NCI-H187 (cell line): ENCODE measurements at places on chromosomes 11 and 22.

- DNase-seq, result no peak
Measured at GRCh38 chr22:40764763-40765441, 54.2 kb downstream of the SLC25A17 start.

DNA sequence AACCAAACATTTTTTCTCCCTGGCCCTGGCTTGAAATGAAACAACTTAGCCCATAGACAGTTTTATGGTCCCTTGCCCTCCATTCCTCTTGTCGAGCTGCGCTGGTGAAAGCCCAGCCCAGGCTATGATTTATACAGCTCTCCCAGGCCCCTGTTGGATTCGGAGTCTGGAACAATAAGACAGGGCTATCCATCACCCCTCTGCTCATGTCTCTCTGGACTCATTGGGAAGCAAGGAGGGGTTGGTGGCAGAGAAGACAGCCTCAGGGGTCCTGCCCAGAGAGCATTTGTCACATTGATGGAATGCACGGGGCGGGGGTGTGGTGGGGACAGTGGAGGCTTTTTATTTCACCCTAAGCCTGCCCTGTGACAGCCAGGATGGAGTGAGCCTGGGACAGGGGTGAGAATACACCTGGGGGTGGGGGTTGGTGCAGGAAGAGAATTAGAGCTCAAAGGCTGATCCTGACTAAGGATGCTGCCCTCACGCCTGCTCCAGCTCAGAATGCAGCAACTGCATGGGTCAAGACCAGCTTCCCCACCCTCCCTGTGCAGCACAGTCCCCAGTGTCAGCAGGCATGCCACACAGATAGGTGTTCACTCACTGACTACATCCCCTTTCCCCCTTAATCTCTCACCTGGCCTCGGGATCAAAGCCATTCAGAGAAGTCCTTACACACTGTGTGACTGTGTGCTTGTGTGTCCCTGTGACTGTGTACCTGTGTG, 10.0 kb upstream of the PKNOX2 start:
- DNase-seq, result no peak

GRCh38 chr11:30002157-30002785, 14.6 kb downstream of the KCNA4 start:
- DNase-seq, result no peak

DNA sequence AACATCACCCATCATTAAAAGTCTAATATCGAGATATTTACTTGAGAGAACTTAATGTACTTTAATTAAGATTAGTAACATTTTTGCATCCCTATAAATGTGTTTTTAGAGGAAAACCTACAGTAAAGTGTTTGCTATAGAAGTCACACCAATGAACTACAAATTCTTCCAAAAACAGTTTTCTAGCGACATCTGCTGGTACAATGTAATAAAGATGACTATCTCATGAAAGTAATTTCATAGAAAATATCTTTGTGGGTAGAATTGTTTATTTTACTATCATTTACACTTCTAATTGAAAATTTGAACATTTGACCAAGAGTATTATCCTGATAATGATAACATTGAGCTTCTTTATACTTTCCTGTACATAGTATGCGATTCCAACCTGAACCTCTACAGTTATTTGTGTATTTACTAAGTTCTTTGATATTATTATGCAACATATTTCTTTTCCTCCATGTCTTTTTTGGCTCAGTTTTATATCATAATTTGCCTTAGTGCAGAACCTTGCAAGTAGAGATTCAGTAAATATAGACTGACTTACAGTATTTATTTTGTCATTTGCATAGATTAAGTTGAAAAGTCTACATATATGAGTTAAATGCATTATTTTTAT, 252.7 kb downstream of the TMEM135 start:
- no peak for DNase-seq

GRCh38 chr11:782264-783174, 5.2 kb upstream of the GATD1 start:
- DNase-seq, result no peak

GRCh38 chr22:36331912-36332622, 55.7 kb downstream of the MYH9 start:
- DNase-seq, result no peak

DNA sequence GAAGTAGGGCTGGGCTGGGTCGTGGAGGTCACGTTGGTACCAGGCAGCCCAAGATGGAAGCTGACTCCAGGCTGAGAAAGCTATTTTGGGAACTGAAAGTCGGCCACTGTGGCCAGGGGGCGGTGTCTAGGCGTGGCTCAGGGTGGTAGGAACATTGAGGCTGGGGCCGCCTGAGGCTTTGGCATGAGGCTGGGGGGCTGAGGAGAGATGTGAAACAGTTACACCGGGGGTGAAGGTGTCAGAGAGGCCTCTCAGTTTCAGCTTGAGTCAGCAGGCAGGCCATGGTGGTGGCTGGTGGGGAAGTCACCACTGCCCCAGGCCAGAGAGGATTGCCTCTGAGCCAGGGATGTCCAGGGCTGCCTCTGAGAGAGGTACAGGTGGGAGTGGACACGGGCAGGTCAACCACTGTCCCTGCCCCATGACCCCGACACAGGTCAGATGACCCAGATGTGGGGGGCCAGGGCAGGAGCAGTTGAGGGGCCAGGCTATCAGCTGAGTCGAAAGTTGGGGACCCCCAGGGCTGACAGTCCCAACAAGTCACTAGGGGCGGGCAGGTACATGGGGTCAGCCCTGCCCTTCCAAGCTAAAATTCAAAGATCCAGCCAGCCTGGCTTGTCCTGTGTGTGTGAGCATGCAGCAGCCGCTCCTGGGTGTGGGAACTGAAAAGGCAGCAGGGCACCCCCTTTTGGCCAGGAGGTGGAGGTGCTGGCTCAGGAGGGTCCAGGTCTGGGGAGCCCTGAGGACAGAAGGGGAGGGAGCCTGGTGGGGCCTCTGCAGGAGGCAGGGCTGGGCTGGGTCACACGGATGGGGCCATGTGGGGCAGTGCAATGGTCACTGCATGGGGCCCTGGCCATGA, 7.2 kb downstream of the KCNK7 start:
- DNase-seq, result no peak

- DNase-seq, result no peak
Measured at GRCh38 chr11:9858218-9858617, 194.3 kb downstream of the SWAP70 start.

GRCh38 chr11:76825726-76826396, 34.9 kb upstream of the ACER3 start:
- no peak for DNase-seq

- no peak for DNase-seq
Measured at GRCh38 chr11:47189100-47189834, 3.0 kb upstream of the PACSIN3 start.

GRCh38 chr22:38760477-38761201, 4.8 kb upstream of the SUN2 start:
- no peak for DNase-seq

GRCh38 chr11:9839550-9839949, 175.7 kb downstream of the SWAP70 start:
- no peak for DNase-seq

- no peak for DNase-seq
Measured at GRCh38 chr11:97703851-97704250, 1314.0 kb downstream of the JRKL start.

GRCh38 chr11:124898711-124899110, 1.0 kb upstream of the ROBO4 start:
- no peak for DNase-seq

GRCh38 chr22:18100781-18101180, 9.8 kb upstream of the TUBA8 start:
- no peak for DNase-seq

GRCh38 chr11:5233307-5233706, 976 bp downstream of the HBD start:
- DNase-seq, result no peak

- no peak for DNase-seq
Measured at GRCh38 chr22:31241936-31242335, 29.8 kb downstream of the LIMK2 start.

- no peak for DNase-seq
Measured at GRCh38 chr11:12170984-12171383, 60.6 kb downstream of the MICAL2 start.

- DNase-seq, result no peak
Measured at GRCh38 chr11:133713844-133714243, 131.5 kb downstream of the SPATA19 start.

GRCh38 chr22:30877662-30878515, 90.7 kb downstream of the MORC2 start:
- DNase-seq, result no peak

- DNase-seq, result no peak
Measured at GRCh38 chr11:105635466-105635865, 25.6 kb downstream of the GRIA4 start.

- no peak for DNase-seq
Measured at GRCh38 chr11:102971766-102972165, 16.2 kb upstream of the MMP13 start.

GRCh38 chr11:12767027-12767426, 92.8 kb downstream of the TEAD1 start:
- no peak for DNase-seq

GRCh38 chr11:118321386-118322082, 17.0 kb downstream of the CD3E start:
- DNase-seq, result no peak

DNA sequence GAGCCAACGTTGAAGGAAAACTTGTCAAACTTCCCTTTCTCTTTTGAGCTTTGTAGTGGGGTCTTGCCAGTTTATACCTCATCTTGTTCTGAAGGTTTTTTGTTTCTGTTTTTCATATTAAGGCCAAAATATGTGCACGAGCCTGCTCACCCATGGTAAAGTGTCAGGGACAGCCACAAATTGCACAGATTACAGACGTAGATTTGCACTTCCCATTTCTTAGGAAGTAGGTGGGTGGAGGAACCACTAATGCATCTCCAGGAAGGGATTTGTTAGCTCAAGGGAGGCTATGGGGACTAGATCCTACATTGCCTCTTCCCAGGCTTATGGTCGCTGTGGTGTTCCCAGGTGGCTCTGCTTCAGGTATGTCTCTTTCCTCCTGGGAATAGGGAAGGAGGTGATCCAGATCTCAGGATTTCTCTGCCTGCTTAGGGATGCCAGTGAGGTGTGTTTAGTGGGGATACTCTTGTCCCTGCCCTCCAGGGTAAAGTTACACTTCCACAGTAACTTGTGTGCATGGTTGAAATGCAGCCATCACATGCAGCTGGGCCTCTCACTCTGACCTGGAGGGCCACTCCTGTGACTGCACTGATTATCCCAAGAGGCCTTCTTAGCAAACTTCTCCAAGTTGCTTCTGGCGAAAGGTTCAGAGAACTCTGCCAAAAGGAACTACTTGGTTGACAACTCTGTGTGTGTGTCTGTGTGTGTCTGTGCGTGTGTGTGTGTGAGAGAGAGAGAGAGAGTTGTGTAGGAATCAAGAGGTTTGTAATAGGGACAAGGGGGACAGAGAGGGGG, 9.8 kb downstream of the PPFIBP2 start:
- no peak for DNase-seq

- no peak for DNase-seq
Measured at GRCh38 chr11:27354359-27354965, 8.6 kb downstream of the CCDC34 start.

DNA sequence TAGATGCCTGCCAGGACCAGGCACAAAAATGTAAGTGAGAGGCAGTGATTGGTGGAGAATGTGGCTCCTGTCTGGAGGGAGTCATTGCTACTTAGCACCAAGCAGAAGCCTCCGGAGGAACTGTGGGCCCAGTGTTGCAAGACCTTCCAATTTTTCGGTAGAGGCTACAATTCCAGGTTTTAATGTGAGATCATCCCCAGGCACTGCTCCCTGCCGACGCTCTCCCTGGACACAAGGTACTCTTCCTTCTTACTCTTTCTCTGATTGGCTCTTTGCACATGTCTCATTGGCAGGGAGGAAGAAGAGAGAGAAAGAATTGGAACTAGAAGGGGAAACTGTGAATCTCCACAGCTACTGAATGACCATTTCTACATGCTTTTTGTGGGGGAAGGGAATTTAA, 53.7 kb upstream of the EP300 start:
- DNase-seq, result no peak

DNA sequence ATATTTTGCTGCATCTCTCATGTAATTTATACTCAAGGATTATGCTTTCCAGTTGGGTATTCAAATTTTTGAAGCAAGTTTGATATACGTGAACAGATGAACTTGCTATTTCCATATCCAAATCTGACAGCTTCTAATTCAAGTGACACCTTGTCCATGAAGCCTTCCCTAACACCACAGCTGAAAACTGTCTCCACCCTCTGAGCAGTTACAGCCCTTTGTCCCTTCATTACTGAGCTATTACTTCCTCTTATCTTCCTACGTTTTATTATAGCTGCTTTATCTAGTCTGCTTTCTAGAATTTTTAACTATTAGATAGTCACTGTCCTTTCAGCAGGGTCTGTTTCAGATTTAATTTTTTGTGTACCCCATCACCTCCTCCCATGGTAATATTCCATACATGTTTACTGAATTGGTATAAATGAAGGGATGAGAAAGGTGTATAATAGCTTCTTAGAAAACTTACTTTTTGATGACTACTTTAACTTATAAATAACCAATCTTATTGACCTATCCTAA, 13.3 kb upstream of the PRSS23 start:
- DNase-seq, result no peak

- no peak for DNase-seq
Measured at GRCh38 chr22:39818094-39818493, 75.5 kb downstream of the ENTHD1 start.

- DNase-seq, result no peak
Measured at GRCh38 chr22:25508161-25508560, 56.3 kb upstream of the GRK3 start.

GRCh38 chr11:76667271-76667818, 3.2 kb downstream of the LRRC32 start:
- no peak for DNase-seq

- no peak for DNase-seq
Measured at GRCh38 chr11:82321206-82321605, 412.5 kb downstream of the FAM181B start.

GRCh38 chr11:46362156-46363030, 15.1 kb downstream of the DGKZ start:
- no peak for DNase-seq

- no peak for DNase-seq
Measured at GRCh38 chr11:67373648-67374570, 511 bp upstream of the CLCF1 start.

GRCh38 chr11:114202011-114202609, 94.1 kb upstream of the NNMT start:
- DNase-seq, result no peak
